ENCODE measurements at places on chromosomes 6 and 20.
A peak's percentile ranks its signal among the peaks of the same experiment; 100 is the strongest.

GRCh38 chr20:62838128-62838891 is 21.5 kb downstream of the COL9A3 start:
- peak; percentile 59 for DNase-seq

DNA sequence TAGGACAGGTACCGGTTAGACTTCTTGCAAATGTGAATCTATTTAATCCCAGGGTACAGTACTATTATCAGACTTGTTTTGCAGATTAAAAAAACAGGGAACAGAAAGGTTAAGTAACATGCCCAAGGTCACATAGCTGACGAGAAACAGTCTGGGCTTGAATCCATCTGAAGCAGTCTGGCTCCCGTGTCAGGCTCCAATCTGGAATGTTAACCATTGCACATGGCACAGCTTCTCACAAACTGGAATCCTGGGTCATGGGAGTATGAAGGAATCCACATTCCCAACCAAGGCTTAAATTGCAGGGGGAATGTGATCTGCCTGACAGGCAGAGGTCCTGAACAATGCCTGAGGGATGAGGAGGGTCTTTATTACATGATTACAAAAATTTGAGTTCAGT is 187.5 kb upstream of the SPTLC3 start:
- no peak for DNase-seq

- DNase-seq: no peak
These were observed 9.1 kb downstream of the GOPC start for GRCh38 chr6:117592983-117593759.

GRCh38 chr6:108165714-108166663 is at the start of gene NR2E1:
Gene NR2E1, plus strand, starts transcription at chr6:108166022. Its CDS starts 744 bp downstream, at chr6:108166766.
- DNase-seq: peak; percentile 19

DNA sequence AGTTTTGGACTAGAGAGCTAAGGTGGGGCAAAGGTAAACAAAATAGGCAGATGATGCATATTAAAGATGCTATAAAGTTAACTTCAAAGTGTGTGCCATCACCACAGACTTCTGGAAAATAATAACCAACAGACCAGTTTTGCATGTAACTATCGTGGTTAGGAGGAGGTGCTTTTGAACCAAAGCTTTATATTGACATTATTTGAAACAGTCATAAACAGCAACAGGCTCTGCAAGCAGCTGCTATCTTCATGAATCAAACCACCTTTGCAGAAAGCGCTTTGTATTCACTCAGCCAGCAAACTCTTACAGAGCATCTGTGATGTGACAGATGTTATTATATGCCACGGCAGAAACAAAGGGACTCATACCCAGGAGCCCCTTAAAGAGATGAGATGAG is 81.9 kb downstream of the CRYBG1 start:
- DNase-seq: no peak

- no peak for DNase-seq
These were observed 170.5 kb upstream of the CST7 start for GRCh38 chr20:24778585-24779031.

DNA sequence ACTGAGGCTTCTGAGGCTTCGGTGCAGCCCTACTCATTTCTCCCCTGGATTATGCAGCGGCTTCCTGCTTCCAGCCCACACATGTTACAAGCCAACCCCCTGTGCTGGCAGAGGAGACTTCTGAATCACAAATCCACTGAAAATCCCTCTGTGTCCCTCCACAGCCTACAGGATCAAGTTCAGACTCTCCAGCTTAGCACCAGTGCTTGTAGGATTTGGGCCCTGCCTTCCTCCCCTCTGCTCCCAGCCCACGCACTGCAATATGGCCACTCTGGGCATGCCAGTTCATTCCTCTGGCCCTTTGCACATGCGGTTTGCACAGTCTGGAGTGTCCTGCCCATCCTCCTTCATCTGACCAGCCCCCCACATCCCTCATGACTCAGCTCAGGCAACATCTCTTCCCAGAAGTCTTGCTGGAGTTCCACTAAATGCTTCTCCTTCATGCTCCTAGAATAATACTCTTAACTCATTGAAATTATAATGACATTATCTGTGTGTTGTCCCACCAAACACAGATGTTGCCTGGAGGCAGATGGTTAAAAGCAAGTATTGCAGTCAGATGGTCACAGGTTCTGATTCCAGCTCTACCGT is 15.9 kb upstream of the MDGA1 start:
- no peak for DNase-seq

DNA sequence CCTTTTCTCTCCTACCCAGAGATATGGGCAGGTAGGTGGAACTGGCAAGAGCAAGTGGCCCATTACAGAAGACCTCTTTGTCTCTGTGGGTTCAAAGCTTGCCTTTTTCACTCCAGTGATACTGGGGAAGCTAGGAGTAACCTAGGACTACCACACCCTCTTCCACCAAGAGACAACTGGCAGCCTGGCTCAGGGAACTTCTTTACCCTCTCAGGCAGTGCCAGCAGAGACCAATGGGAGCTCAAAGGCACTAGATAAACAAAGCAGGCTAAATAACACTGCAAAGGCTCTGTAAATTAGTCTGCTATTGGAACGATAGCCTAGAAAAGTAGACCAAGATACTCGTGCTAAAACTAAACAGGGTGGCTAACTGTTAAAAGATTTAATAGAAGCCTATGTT is 32.1 kb downstream of the ATRN start:
- no peak for DNase-seq

GRCh38 chr20:2301164-2301622 is 5.4 kb downstream of the TGM3 start:
- DNase-seq: no peak

- no peak for DNase-seq
These were observed 171.3 kb downstream of the TPBG start for GRCh38 chr6:82534876-82535275.

- DNase-seq: no peak
These were observed 113.7 kb downstream of the FAM217A start for GRCh38 chr6:3965071-3965718.

GRCh38 chr20:25230166-25230831 is 17.6 kb upstream of the PYGB start:
- DNase-seq: no peak

GRCh38 chr6:41306187-41306854 is 19.8 kb upstream of the TREM1 start:
- DNase-seq: peak; percentile 67

DNA sequence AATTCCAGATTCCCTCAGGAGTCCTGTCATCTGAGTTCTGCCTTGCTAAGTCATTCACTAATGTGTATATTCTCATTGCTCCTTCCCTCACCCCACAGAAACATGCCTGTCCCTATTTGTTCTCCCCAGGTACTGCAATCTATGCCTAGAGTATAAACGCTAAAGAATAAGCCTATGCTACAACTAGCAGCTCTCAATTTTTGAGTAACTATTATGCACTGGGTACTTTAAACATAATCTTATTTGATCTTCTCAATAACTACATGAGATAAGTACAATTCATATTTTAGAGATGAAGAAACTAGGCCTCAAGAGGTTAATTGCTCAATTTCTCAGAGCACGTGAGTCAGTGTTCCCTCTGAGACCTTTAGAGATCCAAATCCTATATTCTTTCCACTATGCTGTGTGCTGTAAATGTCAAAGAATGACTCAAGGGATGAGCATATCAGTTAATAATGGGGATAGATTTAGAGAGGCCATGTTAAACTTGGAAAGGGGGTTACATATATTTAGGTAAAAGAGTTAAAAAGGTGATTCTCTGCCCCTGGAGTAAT is 423.8 kb upstream of the ADGRB3 start:
- no peak for DNase-seq

- DNase-seq: no peak
These were observed 94.8 kb downstream of the BTBD3 start for GRCh38 chr20:12012241-12013222.

DNA sequence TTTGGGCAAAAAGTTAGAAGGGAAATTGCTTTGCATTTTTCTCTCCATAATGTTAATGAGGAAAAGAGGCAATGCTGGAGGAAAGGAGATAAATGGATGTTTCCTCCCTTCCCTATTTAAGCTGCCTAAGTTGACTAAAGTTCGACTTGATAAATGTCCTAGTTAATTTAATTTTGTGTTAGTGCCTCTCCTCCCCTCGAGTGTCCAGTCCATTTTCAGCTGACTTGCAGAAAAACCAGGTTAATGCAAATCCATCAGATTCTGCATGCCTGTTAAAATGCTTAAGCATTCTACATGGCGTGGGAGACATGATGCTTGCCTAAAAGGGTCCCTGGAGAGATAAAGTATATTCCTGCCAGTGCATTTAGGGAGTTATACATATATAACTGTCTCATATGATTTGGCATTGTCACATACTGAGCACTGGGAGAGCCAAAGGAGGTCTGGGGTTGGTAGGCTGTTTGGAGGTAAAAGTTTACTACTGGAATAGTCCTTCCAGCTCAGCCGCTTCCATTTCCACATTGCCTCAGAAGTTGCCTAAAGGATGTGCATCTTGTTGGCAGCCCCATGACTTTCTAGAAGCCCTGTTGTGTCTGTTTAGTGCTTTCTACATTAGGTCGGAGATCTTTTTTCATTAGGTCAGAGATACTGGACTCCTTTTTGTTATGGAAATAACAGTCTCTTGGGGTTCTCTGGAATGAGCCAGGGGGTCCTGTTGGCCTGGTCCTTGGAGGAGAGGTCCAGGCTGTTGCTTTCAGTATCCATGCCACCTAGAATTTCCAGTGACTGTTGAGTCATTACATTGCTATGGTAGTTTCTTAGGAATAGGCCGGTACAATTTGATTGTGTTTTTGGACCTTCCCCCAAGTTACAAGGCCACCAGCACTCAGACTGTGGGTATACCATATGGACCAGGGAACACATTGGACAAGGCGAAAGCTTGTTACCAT is 30.4 kb downstream of the JARID2 start:
- no peak for DNase-seq

DNA sequence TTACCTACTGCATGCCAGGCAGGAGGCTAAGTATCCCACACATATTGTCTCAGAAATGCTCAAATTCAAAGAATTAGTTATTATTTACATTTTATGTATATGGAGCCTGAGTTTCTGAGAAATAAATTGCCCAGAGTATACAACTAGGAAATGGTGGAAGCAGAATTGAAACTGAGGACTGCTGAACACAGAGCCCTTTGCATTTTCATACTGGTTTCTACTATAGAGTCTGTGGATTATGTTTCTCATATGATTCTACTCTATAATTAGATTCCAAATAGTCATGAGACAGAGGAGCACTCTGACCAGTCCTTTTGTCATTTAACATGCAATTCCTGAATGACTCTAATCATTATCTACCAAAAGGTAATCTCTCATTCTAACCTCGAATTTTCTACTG is 254.3 kb downstream of the LMBRD1 start:
- DNase-seq: no peak

DNA sequence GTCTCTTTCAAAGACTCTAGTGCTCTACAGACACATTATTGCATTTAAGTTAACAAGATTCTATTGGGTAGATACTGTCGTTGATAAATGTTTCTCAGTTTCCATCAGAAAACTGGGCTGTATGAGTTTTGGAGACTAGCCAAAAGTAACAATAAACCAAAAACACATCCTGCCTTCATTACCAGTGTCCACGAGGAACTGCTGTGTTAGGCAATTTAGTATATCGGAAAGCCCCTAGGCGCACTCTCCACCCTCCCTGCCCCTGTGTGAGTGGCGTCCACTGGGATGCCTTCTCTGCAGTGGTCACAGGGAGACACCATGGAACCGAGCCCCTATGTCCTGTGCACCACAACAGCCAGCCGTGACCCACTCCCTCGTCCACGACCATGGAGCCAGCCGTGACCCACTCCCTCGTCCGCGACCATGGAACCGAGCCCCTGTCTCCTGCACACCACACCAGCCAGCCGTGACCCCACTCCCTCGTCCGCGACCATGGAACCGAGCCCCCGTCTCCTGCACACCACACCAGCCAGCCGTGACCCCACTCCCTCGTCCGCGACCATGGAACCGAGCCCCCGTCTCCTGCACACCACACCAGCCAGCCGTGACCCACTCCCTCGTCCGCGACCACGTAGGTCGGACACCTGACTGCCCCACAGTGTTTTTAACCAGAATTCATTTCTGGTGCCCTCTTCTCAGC is 35.3 kb downstream of the DLL1 start:
- no peak for DNase-seq

DNA sequence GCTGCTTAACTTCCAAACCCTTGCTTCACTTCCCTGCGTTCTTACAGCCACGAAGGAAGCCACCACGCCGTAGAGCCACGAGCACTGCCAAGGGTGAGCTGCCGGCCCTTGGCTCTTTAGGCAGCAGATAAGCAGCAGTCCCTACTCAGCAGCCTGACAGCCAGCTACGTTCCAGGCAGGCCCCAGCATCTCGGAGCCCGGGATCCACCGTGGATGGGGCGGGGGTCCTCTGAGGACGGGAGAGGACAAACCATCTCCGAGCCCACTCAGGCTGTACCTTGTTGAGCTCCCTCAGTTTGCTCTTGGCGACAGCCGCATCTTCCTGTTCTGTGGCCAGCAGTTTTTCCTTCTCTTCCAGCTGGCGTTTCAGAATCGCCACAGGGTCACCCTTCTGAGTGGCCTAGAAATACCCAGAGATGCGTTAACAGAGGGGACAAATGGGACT is 40.5 kb downstream of the RRBP1 start:
- no peak for DNase-seq

DNA sequence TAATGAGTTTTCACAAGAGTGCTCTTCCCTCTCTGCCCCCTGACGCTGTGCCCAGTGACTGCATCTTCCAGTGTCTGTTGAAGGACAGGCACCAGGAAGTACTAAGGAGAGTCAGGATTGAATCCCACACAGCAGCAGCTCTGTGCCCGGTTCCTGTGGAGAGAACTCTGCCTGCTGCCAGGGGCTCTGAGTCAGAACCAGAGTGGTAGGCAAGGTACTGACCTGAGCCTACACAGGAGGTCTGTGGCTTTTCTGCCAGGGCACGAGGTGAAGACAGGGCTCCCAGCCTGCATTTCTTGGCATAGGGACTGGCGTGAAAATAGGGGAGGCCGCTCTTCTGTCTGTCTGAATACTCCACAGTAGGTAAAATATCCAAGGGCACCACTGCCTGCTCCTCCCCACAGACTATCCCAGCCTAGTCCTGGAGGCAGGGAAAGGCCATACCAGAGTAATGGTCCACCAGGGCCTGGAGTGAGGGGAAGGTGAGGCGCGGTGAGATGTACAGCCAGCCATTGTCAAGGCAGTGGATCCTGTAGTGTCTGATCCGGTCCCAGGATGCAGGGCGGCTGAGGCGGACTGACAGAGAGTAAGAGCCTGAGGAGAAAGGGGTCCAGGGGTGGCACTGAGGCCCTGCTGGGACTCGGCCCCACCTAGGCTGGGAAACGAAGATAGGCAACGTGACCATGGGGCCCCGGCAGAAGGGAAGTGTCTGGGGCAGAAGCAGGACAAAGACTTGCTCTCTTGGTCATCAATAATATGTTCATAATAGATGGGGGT is 9.4 kb downstream of the RAB5IF start:
- no peak for DNase-seq
